Activated CD4-positive, alpha-beta T cell treated with anti-CD3 and anti-CD28 coated beads for 36 hours (primary cell): ENCODE measurements at places on chromosomes 13 and 19. TPM values are rescaled to one million over a fixed set of nuclear protein-coding genes. Genes with fewer than 3 reads are reported as not detected.

RNF17 gene
- total RNA-seq, result 0.47 TPM

OLFM4 gene
- total RNA-seq, result not detected

TEAD2 gene
- not detected for total RNA-seq

ZNF253 gene
- 16.1 TPM for total RNA-seq

PDE4C gene
- total RNA-seq, result not detected

ATP13A1 gene
- 61.8 TPM for total RNA-seq

OR7C1 gene
- not detected for total RNA-seq

VAV1 gene
- 73.4 TPM for total RNA-seq

LEUTX gene
- not detected for total RNA-seq

ZNF730 gene
- 2.1 TPM for total RNA-seq

C13orf42 gene
- not detected for total RNA-seq

ACTL9 gene
- not detected for total RNA-seq

ZNF614 gene
- total RNA-seq, result 10.6 TPM

EBI3 gene
- 16.8 TPM for total RNA-seq
